Sigmoid colon (tissue), 7 donors: ENCODE measurements at places on chromosomes 6 and 20. TPM values are rescaled to one million over a fixed set of nuclear protein-coding genes. Genes with fewer than 3 reads are reported as not detected.

- DNase-seq: no peak
Observed at GRCh38 chr6:36418558-36418957, 24.1 kb downstream of the PXT1 start.

GRCh38 chr6:96966100-96966499, 41.6 kb downstream of the KLHL32 start:
- no peak for DNase-seq

- DNase-seq: no peak
Observed at GRCh38 chr20:23415555-23415954, 5.7 kb downstream of the NAPB start.

GRCh38 chr6:74177506-74177905, 481.5 kb downstream of the CD109 start:
- DNase-seq: no peak

DNA sequence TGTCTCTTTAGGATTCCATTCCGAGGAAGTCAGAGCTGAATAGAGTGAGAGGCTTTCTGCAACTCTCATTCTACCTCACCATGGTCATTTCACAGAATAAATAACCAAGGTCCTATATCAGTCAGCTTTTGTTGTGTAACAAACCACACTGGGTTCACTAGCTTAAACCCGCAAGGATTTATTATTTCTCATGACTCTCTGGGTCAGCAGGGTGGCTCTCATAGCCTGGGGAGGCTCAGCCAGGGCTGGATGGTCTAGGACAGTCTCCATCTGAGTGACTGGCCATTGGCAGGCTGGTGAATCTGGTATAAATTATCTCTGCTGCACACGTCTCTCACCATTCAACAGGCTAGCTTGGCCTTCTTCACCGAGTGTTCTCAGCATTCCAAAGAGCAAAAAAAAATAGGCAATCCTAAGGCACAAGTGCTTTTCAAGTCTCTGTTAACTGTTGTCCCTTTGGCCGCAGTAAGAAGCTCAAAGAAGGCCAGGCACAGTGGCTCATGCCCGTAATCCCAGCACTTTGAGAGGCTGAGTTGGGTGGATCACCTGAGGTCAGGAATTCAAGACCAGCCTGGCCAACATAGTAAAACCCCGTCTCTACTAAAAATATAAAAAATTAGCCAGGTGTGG, 39.7 kb downstream of the ISM1 start:
- DNase-seq: no peak

DNA sequence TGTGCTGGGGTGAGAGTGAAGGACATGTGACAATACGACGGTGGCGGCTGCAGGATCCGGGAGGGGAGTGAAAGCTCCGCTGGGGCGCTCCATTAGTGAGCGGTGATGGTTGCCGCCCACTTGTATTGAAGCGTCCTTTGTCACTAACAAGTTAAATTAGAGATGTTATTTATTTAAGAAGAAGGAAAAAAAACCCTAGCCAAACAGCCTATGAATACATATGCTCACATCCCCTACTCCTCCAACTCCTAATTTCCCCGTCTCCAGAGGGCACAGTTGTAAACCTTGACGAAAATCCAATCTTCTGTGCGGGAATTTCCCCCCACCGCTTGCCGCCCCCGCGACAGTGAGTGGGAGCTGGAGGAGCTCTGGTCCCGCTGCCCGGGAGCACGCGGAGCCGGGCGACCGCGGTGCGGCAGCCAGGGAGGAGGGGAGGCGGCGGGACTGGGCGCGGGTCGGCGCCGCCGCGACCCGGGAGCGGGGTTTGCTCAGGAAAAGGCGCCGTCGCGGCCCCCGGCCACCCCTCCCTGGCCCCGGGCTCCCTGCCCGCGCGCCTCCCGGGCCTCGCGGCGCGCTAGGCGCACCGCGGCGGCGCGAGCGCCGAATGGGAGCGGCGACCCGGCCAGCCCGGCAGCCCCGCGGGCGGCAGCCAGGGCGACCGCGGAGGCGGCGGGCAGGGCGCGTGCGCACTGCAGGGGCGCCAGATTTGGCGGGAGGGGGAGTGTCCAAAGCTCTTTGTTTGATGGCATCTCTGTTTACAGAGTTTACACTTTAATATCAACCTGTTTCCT, at the start of gene MYB:
TSS of gene MYB (plus strand) at position 767 of the 791 bp plus-strand sequence. CDS start 206 bp downstream, outside the sequence.
- DNase-seq: no peak

DNA sequence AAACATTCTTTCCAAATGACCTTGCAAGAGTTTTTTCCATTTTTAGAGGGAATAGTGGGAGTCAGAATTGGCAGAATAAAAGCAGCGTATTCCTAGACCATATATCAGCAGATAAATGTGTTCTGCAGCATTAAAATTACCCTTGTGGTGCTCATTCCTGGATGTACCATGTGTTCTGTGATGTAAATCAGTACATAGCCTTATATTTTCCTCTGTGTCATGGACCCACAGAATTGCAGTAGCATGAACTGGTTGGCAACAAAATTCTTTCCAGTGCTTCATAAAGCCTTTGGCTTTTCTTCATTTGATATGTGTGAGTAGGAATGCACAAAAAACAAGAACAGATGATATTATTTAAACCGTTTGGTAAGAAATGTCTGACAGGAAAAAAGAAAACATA, 32.5 kb downstream of the ANKEF1 start:
- no peak for DNase-seq

DNA sequence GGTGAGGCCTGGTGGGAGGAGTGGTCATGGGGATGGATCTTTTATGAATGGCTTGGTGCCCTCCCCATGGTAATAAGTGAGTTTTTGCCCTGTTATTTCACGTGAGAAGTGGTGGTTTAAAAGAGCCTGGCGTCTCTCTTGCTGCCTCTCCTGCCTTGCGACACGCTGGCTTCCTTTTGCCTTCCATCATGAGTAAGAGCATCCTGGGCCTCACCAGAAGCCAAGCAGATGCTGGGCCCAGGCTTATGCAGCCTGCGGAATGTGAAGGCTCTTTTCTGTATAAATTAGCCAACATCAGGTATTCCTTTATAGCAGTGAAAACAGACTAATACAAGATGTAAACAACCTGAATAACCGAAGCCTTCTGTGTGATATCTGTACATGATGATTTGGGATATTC, 27.6 kb downstream of the VTA1 start:
- DNase-seq: no peak

GRCh38 chr6:82172594-82172993, 75.0 kb downstream of the IBTK start:
- DNase-seq: no peak

- DNase-seq: peak; percentile 93
Observed at GRCh38 chr6:31834367-31835250, 7.1 kb downstream of the HSPA1B start.

DNA sequence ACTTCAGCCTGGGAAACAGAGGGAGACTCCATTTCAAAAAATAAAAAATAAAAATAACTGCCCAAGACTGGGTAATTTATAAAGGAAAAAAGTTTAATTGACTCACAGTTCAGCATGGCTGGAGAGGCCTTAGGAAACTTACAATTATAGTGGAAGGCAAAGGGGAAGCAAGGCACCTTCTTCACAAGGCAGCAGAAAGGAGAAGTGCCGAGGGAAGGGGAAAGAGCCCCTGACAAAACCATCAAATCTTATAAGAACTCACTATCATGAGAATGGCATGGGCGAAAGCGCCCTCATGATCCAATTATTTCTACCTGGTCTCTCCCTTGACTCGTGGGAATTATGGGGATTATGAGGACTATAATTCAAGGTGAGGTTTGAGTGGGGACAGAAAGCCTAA, 95.5 kb upstream of the LGSN start:
- no peak for DNase-seq

- no peak for DNase-seq
Observed at GRCh38 chr6:147479857-147480256, 28.6 kb upstream of the SAMD5 start.

- no peak for DNase-seq
Observed at GRCh38 chr6:33577718-33578117, 2.4 kb downstream of the BAK1 start.

GRCh38 chr20:36435592-36436541, 105.5 kb upstream of the MYL9 start:
- peak; percentile 82 for DNase-seq

- DNase-seq: no peak
Observed at GRCh38 chr20:58941471-58941870, 39.6 kb upstream of the NELFCD start.

GRCh38 chr20:38724626-38725147, 401 bp downstream of the SLC32A1 start:
- no peak for DNase-seq

DNA sequence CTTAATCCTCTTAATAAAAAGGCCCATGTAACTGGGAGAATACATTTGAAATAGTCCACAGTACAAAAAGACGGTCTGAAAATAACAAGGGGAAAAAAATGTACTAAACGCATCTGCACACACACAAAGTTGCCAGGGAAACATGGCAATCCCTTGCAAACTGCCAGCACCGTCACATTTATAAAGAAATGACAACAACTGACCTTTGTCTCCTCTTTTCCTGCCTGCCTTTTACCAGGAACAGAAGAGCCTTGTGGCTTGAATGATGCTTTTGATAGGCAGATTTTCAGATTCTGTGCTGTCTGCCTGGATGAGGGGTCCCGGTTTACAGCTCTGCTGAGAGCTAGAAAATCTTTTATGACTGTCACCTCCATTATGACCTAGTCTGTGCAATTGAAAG, 308.6 kb upstream of the ZFP64 start:
- no peak for DNase-seq

Gene KHDC1
- polyA plus RNA-seq: 2.0 TPM

Gene SIRPD
- not detected for polyA plus RNA-seq

Gene SLC22A2
- not detected for polyA plus RNA-seq

Gene TAAR6
- polyA plus RNA-seq: not detected

Gene VPS52
- polyA plus RNA-seq: 26.4 TPM

Gene CLDN20
- polyA plus RNA-seq: not detected

Gene SLC13A3
- polyA plus RNA-seq: not detected

Gene BRD2
- polyA plus RNA-seq: 69.7 TPM

Gene CFB
- 3.6 TPM for polyA plus RNA-seq

Gene TGM6
- not detected for polyA plus RNA-seq

Gene ATP5F1E
- 103 TPM for polyA plus RNA-seq

Gene ZC3H12D
- 3.6 TPM for polyA plus RNA-seq
